ENCODE measurements at places on chromosomes 3 and 15. TPM values are rescaled to one million over a fixed set of nuclear protein-coding genes. Genes with fewer than 3 reads are reported as not detected.

Gene VEPH1
- 19.6 TPM for total RNA-seq

Gene OR5H6
- not detected for total RNA-seq

Gene CPA3
- total RNA-seq, result 0.25 TPM

Gene ROPN1
- total RNA-seq, result not detected

DNA sequence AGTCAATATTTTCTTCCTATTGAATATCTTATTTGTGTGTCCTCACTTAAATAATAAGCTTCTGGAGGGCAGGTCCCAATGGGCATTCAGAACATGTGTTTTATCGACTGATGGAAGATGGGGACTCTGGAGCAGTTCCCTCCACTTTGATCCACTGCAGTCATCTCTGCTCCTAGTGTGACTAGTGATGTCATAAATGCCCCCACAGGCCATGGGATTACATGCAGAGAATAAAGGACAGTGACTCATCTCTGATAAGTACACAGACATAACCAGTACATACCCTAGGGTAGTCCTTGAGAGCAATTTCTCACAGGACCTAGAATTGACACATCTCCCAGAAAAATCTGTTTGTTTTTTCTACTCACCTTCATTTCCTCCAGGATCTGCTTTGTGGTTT, 49.4 kb upstream of the FMN1 start:
- DNase-seq, result no peak

- no peak for DNase-seq
Observed at GRCh38 chr3:127203024-127203423, 10.1 kb downstream of the PRR23E start.

GRCh38 chr3:32193101-32193500, 45.4 kb upstream of the CMTM8 start:
- DNase-seq, result no peak

- no peak for DNase-seq
Observed at GRCh38 chr3:116165135-116165534, 280.2 kb downstream of the LSAMP start.

DNA sequence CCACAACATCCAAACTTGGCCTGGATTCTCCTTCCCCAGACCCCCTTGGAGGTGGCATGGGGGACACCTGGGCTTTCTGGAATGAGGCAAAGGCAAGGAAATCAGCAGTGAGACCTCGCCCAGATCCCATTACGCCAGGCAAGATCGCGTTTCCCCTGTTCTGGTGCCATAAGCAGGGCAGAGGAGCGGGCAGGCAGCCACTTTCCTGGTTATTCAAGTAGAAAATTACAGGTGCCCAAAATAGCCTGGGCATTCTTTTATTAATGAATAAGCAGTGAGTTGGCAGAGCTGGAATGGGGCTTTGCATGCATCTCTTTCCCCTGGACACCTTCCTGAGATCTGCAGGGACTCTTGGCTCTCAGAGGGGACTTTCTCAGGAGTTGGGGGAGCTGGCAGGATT, 31.5 kb upstream of the FAM107A start:
- no peak for DNase-seq

- DNase-seq, result no peak
Observed at GRCh38 chr3:168116279-168116678, 20.6 kb upstream of the GOLIM4 start.

DNA sequence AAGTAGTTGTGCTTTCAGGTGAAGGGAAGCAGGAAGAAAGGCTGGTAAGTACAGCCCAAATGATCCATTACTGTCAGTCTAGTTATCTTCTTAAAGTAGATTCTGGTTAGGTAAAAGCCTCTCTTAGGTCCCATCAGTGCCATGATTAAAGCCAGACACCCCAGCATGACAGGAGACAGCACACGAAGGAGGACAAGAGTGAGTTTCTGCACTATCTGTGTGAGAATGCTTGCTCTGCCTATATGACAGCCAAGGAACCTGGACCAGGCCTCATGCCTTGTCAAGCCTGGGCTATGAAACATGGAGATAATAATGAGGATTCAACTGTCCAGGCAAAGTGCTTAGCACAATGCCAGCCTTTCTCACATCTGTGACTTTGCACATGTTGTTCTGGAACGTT, 13.5 kb upstream of the FILIP1L start:
- no peak for DNase-seq

GRCh38 chr3:10706156-10706739, 109.8 kb upstream of the SLC6A11 start:
- no peak for DNase-seq

DNA sequence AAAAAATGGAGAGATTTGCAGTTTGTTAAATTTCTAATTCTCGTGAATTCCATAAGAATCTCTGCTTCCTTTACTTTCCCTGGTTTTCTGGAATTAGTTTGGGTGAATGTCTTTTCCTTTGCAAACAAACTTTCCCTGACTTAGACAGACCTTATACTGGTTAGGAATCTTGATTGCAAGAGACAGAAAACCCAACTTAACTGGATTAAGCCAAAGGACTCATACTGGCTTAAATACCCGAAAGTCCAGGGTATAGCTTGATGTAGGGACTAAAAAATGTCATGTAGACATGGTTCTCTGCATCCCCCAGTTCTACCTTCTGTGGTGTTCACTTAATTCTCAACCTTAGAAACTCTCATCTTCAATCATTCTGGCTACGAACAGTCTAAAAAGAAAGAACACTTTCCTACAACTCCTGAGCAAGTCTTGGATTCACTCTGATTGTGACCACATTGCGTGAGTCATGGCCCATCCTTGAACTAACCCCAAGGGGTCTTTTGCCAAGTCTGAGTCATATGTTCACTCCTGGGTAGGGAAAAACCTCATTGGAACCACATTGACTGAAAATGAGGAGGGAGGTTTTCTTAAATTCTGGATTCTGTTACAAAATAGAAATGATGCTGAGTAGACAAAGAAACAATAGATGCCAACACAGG, 136.0 kb upstream of the DAZL start:
- DNase-seq, result no peak

Measured in spleen (tissue), 13 donors.